Stimulated activated CD4-positive, alpha-beta T cell treated with anti-CD3 and anti-CD28 coated beads, Interleukin-1b, Interleukin-23, amount 100 ng/mL, for 1 hour (primary cell): ENCODE measurements at places on chromosomes 3 and 15.

- DNase-seq, result peak; percentile 41
Observed at GRCh38 chr15:68278345-68278594, 725 bp downstream of the FEM1B start.

GRCh38 chr3:139534455-139534812 is 5.1 kb downstream of the RBP1 start:
- no peak for DNase-seq

GRCh38 chr3:152269831-152270734 is 1.4 kb downstream of the MBNL1 start:
- DNase-seq, result no peak

- no peak for DNase-seq
Observed at GRCh38 chr3:172782235-172782634, 31.7 kb downstream of the ECT2 start.

DNA sequence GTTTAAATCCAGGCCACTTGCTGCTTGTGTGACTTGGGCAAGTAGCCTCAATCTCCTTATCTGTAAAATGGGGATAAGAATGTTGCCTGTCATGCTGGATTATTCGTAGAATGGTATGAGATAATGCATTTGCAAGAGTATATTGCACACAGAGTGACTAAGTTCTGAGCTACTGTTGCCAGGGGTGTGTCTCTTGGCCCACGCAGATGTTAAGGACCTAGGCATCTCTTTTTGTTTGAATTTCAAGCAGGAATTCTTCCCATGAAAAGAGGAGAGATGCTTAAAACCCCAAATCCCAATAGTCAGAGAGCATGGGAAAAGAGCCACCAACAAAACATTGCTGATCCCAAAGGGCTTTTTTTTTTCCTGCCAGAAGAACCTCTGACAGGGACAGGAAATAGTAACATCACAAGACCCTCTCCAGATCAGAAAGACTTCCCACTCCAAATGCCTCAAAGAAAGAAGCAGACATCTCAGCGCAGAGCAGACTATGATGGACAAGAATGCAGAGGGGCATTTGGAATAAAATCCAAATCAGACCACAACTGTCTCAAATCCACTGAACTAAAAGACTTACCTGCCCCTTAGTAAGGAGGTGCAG is 90.5 kb downstream of the MRPL46 start:
- no peak for DNase-seq

DNA sequence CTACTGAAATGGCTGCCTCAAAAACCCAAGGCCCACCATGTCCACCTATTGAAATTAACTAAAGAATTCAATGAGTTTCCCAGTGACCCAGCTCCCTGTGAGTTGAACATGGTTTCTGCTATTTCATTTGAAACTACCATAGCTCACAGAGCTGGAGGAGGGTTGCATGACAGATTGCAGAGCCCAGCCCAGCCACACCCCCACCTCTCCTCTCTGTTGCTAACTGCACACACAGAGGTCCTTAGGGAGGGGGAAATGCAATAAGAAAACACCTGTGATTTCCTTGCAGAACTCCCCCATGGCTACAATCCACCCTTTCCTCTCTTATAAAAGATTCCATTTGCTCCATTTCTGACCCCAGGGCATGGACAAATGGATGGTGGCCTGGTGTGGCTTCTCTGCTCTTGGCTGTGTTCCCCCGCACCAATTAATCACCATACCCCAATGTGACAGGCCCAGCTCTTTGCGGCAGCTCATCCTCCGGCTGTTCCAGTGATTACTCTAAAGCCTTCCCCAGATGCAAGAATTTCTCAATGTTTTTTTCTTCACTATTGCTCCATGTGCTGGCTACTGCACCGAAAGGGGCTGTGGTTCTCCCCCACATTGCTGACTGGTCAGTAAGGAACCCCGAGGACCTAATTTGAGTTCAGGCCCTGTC is 208.4 kb upstream of the KBTBD8 start:
- no peak for DNase-seq

DNA sequence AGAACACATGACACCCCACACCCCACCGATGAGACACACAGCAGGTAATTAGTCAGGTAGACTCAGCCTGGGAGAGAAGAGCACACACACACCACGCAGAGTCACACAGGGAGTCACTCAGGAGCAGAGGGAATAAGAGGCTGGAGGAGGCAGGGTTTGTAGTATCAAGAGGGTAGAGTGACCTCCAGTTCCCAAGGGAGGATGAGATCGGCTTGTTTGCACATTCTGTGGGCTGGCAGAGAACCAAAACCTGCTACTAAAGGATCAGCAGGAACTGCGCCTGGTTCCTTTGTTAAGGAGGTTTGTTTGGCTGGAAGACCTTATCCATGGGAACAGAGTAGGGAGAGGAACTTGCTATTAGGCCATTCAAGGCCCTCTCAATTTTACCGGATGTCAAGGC is 281.4 kb upstream of the SLCO3A1 start:
- no peak for DNase-seq

DNA sequence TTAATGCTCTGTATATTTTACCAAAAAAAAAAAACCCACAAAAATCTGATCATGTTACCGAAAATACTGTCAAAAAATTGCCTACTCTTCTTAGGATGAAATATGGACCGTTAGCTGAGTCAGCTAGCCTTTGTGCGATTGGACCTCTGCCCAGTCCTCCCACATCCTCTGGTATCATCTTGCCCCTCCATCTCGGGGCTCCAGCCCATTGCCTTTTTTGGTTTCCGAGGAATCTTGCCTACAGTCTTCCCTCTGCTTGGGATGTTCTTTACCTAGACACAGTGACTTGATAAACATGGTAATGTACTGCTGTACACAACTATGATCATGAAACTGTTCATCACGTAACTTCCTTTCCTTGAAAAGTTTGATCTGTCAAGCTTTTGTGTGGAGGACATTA is 371.4 kb downstream of the SV2B start:
- no peak for DNase-seq

DNA sequence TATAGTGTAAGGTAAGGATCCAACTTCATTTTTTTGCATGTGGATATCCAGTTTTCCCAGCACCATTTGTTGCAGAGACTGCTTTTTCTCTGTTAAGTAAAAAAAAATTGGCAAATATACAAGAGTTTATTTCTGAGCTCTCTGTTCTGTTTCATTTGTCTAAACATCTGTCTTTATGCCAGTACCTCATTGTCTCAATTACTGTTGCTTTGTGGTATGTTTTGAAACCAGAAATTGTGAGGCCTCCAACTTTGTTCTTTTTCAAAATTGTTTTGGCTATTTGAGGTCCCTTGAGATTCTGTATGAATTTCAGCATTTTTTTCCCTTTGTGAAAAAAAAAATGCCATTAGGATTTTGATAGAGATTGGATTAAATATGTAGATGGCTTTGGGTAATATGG is 150.5 kb downstream of the MINAR1 start:
- no peak for DNase-seq

DNA sequence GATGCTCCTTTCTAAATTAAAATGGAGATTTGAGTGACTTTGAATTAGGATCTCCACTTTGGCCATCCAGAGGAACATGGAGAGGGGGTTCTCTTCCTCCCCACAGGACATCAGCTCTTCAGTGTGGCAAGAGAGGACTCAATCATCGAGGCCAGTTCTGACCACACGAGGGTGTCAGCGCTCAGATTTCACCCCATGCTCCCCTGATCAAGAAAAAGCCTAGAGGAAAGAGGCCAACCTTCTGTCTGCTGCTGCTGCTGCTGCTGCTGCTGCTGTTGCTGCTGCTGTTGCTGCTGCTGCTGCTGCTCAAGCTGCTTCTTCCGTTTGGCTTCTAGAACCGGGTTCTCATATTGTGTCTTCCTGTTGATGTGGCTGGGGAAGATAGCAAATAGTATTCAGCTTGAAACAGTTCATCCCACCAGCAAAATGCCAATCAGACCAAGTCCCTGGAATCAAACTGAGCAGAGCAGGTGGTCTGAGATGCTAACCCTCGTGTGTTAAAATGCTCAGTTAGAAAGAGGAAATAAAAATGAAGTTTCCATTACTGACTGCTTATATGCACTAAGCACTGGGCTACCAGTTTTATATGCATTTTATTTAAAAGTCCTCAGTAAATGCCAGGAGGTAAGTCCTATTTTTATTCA is 599.0 kb downstream of the MAGI1 start:
- no peak for DNase-seq

- no peak for DNase-seq
Observed at GRCh38 chr3:47377186-47377585, 3.6 kb upstream of the PTPN23 start.

GRCh38 chr15:95857758-95858157 is 472.7 kb upstream of the NR2F2 start:
- no peak for DNase-seq

GRCh38 chr3:72185549-72186399 is 400.8 kb upstream of the PROK2 start:
- DNase-seq, result no peak

- no peak for DNase-seq
Observed at GRCh38 chr3:58487140-58487886, 4.6 kb upstream of the KCTD6 start.

DNA sequence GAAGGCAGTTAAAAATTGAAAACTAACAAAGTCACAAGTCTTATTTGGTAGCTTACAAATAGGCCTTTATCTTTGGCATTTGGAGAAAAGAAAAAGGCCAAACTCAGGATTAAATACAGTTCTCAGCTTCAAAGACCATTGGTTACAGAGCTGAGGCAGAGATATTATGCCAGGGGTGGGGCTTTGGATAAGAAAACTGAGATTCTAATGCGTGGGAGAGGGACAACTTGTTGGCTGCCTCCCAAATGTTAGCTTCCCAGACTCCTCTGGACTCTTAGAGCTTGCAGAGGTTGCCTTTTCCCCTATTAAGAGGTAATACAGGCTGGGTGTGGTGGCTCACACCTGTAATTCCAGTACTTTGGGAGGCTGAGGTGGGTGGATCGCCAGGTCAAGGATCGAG is 231.8 kb downstream of the SQOR start:
- DNase-seq, result no peak

DNA sequence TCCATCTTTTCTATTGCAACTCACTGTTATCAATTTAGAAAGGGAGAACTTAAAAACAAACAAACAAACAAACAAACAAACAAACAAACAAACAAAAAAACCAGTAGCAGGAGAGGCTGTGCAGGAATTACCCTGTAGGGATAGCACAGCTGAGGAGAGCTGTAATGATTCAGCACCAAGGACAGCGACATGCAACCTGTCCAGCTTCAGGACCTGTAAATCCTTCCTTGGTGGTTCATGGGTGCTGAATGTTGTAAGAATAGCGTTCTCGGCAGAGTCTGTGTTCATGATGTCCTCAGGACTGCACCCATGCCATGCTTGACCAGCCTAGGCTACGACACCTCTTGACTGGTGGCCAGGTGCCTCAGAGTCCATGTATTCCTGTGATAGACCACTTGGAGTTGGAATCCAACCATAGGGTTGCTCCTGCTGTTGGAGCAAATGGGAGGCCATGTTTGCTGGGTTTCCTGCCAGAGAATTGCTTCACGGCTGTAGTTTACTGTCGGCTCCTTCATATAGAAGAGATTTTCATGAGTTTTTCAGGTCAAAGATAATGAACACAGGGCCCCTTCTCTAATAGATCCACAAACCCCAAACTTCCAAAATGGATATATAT is 65.9 kb downstream of the CACNA2D3 start:
- DNase-seq, result no peak

GRCh38 chr3:12253516-12254343 is 35.1 kb upstream of the PPARG start:
- DNase-seq, result no peak
